ENCODE measurements at places on chromosomes 4 and X. TPM values are rescaled to one million over a fixed set of nuclear protein-coding genes. Genes with fewer than 3 reads are reported as not detected.

MSANTD1 gene
- 0.64 TPM for total RNA-seq

RAPGEF2 gene
- 41.4 TPM for total RNA-seq

AGTR2 gene
- not detected for total RNA-seq

ARR3 gene
- not detected for total RNA-seq

TCEAL6 gene
- not detected for total RNA-seq

CTAG2 gene
- not detected for total RNA-seq

SERPINA7 gene
- not detected for total RNA-seq

RHOH gene
- total RNA-seq = 0.82 TPM

PAGE5 gene
- not detected for total RNA-seq

NOX1 gene
- total RNA-seq = not detected

TMEM255A gene
- 0.05 TPM for total RNA-seq

DNAAF6 gene
- not detected for total RNA-seq

PJA1 gene
- total RNA-seq = 19.0 TPM

TMEM35A gene
- 8.1 TPM for total RNA-seq

GRCh38 chrX:126658447-126658846, 105.8 kb upstream of the DCAF12L1 start:
- no peak for DNase-seq

GRCh38 chr4:152352215-152352614, 183.7 kb downstream of the FBXW7 start:
- no peak for DNase-seq

GRCh38 chr4:113760094-113760794, 1.3 kb downstream of the CAMK2D start:
- no peak for DNase-seq

GRCh38 chr4:186092296-186092695, 12.2 kb upstream of the FAM149A start:
- DNase-seq = no peak

DNA sequence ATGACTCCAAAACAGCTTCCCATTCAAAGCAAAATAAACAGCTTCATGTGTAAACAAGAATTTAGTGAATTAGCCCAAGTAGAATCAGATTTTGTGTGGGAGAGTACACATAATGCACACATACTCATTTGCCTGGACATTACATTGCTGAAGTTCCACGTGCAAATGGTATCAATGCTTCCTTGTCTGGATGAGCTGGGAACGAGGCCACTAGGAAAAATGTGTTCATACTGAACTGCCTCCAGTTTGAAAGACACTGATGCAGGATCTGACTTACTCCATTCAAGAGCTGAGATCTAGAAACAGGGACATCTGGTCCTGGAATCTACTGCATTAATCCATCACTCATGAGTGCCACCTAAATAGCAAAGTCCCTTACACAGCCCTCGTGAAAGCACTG, 228.0 kb downstream of the APBB2 start:
- DNase-seq = no peak

DNA sequence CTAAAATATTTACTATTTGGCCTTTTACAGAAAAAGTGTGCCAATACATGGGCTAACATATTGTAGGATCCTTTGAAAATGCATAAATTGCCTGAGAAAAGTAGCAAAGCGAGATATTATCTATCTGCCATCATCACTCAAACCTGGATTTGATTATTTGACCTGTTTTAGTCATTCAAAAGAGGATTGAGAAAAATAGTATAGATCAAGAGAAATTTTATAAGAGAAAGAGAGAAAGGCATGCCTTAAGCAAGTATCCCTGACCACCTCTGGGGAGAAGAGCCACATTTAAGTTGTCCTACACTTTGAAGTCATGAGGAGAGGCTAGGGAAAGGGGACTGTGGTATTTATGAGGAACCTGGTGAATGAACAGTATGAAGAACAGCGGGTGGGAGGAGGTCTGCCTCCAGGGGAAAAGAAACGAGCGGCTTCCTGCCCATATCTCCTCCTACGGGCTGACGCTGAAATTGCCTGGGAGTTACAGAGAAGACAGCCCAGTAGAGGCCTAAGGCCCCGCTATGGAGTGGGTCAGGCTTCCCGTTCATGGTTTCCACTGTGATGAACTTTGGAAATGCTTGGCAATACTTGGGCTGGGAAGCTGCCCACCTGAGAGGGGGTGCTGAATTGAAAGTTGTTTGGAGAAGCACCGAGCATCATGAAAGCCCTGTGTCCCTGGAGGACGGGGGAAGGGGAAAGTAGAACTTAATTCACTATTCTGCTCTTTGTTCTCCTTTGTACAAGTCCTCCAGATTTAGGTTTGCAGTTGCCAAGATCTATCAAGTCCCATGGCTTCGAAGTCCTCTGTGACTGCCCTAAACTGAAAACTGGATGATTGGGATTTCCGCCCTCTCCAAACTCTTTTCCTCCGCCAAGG, 106.9 kb upstream of the ACSL4 start:
- DNase-seq = no peak

DNA sequence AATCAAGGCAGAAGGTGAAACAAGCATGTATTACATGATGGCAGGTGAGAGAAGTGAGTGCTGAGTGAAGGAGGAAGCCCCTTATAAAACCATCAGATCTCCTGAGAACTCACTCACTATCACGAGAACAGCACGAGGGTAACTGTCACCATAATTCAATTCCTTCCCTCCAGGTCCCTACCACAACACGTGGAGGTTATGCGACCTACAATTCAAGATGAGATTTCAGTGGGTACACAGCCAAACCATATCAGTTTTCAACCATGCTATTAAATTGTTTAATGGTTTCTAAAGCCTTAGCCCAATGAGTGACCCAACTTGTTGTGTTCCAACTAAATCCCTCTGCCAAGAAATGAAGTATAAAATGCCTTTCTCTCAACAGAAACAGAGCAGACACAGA, 519.8 kb downstream of the GBA3 start:
- DNase-seq = no peak

GRCh38 chr4:17933126-17933525, 88.4 kb downstream of the LCORL start:
- no peak for DNase-seq

GRCh38 chr4:39812500-39812899, 114.6 kb downstream of the UBE2K start:
- DNase-seq = no peak

- no peak for DNase-seq
Measured at GRCh38 chr4:173526027-173526482, 4.0 kb downstream of the HAND2 start.

DNA sequence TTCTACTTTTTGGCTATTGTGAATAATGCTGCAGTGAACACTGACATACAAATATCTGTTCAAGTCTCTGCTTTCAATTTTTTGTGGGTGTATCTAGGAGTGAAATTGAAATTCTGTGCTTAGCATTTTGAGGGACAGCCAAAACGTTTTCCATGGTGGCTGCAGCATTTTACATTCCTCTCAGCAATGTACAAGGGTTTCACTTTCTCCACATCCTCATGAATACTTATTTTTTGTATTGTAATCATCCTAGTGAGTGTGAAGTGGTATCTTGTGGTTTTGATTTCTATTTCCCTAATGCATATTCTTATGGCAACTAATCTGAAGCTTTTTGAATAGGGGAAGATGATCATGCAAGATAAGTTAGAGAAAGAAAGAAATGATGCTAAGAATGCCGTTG, 40.3 kb downstream of the HSPA4L start:
- DNase-seq = no peak

DNA sequence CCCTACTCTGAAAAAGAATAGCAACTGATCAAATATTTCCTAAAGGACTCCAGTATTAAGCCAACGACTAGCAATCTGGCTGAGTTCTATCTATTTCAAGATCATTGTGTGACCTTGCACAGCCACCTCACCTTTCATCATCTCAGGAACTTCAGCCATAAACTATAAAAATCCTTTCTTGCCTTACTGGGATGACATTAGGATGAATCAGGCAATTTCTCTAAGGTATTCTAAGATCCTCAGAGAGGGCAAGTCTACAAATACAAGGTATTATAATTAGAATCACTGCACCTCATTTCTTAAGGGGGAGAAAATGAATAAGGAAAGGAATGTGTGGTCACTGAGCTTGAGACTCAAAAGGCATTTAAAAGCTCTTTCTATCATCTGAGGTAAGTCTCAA, 152.6 kb downstream of the GRIA3 start:
- DNase-seq = no peak

- no peak for DNase-seq
Measured at GRCh38 chr4:159271856-159272255, 169.0 kb downstream of the RAPGEF2 start.

DNA sequence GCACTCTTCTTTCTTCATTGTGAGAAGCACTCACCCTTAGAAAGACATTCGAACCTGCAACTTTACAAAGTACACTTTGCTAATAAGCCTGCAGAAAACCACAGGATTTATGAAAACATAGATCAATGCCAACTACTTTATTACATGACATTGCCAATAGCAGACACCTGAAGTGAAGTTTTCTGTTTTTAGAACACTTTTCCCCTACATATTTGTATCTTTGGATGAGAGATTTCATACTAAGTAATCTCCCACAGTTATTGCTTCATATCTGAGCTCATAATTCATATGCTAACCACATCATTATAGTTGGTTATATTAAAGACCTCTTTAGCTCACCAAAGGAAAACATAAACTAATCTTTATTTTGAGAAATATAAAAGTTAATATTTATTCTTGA, 276.5 kb upstream of the CTSO start:
- DNase-seq = no peak

- DNase-seq = no peak
Measured at GRCh38 chr4:113692809-113693411, 68.6 kb downstream of the CAMK2D start.

DNA sequence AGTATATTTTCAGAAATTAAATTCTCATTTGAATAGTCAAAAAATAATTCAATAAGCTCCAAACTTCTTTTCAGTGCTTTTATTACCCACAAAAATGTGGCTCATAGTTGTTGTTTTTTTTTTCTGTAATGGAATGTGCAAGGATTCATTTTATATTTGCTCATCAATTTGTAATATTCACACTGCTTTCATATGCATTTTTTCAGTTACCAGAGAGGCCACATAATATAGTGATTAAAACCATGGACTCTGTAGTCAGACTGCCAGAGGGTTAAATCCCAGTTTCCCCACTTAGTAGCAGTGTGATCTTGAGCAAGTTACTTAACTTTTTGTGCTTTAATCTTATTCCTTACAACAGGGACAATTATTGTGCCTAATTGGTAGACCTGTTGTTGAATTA, 64.5 kb downstream of the FAM9B start:
- no peak for DNase-seq

GRCh38 chrX:150159537-150159936, 203.6 kb upstream of the MAMLD1 start:
- DNase-seq = no peak
